ENCODE measurements at places on chromosomes 2 and 18. TPM values are rescaled to one million over a fixed set of nuclear protein-coding genes. Genes with fewer than 3 reads are reported as not detected.

DNA sequence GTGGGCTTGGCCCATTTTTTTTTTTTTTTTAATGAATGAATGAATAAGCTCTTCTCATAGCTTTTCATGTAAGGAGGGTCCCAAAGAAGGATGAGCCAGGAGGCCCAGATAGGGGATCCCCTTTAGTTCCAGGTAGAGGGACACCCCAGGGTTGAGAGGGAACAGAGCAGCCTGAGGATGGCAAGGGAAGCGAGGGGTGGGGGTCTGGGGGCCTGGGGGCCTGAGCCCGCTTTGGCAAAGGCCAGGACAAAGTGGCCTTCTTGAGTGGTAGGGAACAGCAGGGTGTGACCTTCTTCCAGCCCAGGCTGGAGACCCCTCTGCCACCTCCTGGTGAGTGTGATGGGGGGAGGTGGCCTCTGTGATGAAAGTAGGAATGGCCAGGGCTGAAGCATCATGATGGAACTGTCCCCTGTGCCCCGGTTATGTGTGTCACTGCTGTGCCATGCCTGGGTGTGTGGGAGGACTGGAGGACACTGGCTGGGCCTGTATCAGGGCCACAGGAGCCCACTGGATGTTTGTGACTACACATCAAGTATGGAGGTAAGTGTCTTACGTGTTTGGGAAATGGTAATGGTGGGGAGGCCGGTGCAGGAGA is 263.5 kb upstream of the HDAC4 start:
- no peaks in the 10 kb centered on the region for H3K4me1 ChIP-seq
- no peaks in the 10 kb centered on the region for H3K27me3 ChIP-seq
- no peak overlapping the region for H3K27ac ChIP-seq
- DNase-seq, result no peak

GRCh38 chr2:142286618-142287017 is 155.8 kb upstream of the LRP1B start:
- H3K27ac ChIP-seq, result no peak overlapping the region
- DNase-seq, result no peak
- no peaks in the 10 kb centered on the region for H3K27me3 ChIP-seq

DNA sequence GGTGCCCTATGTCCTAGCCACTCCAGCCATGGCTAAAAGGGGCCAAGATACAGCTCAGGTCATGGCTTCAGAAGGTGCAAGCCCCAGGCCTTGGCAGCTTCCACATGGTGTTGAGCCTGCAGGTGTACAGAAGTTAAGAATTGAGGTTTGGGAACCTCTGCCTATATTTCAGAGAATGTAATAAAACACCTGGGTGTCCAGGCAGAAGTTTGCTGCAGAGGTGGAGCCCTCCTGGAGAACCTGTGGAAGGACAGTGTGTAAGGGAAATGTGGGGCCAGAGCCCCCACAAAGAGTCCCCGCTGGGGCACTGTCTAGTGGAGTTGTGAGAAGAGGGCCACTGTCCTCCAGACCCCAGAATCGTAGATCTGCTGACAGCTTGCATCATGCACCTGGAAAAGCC is 74.1 kb downstream of the SMIM21 start:
- DNase-seq, result no peak
- no peak overlapping the region for H3K27ac ChIP-seq
- H3K4me3 ChIP-seq, result no peak overlapping the region
- H3K36me3 ChIP-seq, result no peaks in the 10 kb centered on the region

GRCh38 chr2:105647731-105648130 is 97.0 kb upstream of the NCK2 start:
- H3K4me3 ChIP-seq, result no peak overlapping the region
- H3K36me3 ChIP-seq, result no peaks in the 10 kb centered on the region
- no peaks in the 10 kb centered on the region for H3K27me3 ChIP-seq
- no peak overlapping the region for H3K27ac ChIP-seq
- H3K4me1 ChIP-seq, result no peaks in the 10 kb centered on the region

Gene ANKRD36C
- total RNA-seq, result 11.1 TPM
